Activated CD4-positive, alpha-beta T cell treated with anti-CD3 and anti-CD28 coated beads, Interleukin-2, amount 10 ng/mL, durations not matched to agents 24 days and 14 days (primary cell): ENCODE measurements at places on chromosomes 2 and 18. TPM values are rescaled to one million over a fixed set of nuclear protein-coding genes. Genes with fewer than 3 reads are reported as not detected.

DNA sequence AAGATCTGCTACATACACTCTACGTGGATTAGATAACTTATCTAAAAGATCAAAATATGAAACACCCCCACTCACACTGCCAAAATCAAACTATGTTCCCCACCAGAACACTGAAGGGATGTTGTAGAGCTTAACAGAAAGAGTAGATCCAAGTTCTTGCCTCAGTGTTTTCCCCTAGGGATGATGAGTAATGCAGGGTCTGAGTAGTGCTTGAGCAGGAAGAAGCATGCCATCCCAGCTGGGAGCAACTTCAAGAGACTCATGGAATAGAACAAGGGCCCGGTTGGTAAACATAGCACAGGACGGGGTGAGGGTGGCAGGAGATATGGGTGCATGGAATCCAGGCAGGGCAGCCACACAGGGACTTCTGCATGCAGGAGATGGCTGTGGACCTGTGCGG is 74.3 kb downstream of the SNTG2 start:
- H3K27ac ChIP-seq, result no peak overlapping the region
- H3K4me1 ChIP-seq, result no peaks in the 10 kb centered on the region
- DNase-seq, result no peak

- no peak for DNase-seq
- H3K36me3 ChIP-seq, result no peaks in the 10 kb centered on the region
- H3K27ac ChIP-seq, result no peak overlapping the region
- no peak overlapping the region for H3K4me3 ChIP-seq
- no peaks in the 10 kb centered on the region for H3K4me1 ChIP-seq
These were observed 1806.1 kb upstream of the PIK3C3 start for GRCh38 chr18:40148960-40149359.

DNA sequence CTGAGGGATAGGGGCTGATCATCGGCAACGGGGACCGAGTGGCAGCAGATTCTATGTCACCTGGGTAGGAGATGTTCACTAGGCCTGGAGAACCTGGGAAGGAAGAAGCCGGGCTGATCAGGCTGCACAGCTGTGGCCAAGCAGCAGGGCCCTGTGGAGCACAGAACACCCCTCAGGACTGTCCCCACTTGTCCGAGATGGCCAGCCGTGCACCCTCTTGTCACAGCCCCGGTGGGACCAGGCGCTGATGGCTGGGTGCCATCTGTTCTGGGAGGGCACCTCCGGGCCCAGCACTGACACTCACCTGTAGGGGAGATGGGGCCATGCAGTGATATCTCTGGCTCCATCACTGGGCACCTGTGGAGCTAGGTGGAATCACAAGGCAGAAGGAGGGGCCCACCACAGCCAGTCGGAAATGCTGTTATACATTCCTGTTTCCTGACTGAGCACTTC is 217.9 kb upstream of the RAB6C start:
- H3K27me3 ChIP-seq, result no peaks in the 10 kb centered on the region
- no peaks in the 10 kb centered on the region for H3K4me1 ChIP-seq
- no peaks in the 10 kb centered on the region for H3K36me3 ChIP-seq

DNA sequence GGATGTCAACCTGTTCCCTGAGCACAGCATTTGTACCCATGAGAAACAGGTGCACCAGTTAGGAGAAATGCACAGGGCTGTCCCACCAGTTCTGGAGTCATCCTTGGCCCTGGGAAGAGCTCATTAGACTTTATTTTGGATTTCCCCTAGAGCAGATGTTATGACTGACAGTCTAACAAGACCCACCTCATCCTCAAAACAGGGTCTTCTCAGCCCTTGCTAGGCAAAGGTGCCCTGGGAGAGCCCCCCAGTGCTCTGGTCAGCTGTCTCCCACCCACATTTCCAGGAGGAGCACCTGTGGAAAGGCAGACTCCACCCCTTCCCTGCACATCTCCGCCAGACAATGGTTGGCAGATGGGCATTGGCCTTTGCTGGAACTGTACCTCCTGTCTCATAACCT is 5.7 kb upstream of the SP100 start:
- H3K4me1 ChIP-seq, result peaks cover 56% of the 10 kb centered on the region
- no peak overlapping the region for H3K4me3 ChIP-seq
- no peak overlapping the region for H3K27ac ChIP-seq
- peaks cover 26% of the 10 kb centered on the region for H3K36me3 ChIP-seq

GRCh38 chr2:110994250-110994961 is 126.3 kb upstream of the BCL2L11 start:
- H3K27ac ChIP-seq, result no peak overlapping the region
- H3K4me3 ChIP-seq, result no peak overlapping the region
- no peaks in the 10 kb centered on the region for H3K36me3 ChIP-seq
- peaks cover 57% of the 10 kb centered on the region for H3K27me3 ChIP-seq
- H3K4me1 ChIP-seq, result peaks cover 2% of the 10 kb centered on the region

GRCh38 chr18:73220663-73221062 is 352.9 kb upstream of the NETO1 start:
- no peaks in the 10 kb centered on the region for H3K27me3 ChIP-seq
- H3K4me3 ChIP-seq, result no peak overlapping the region
- H3K4me1 ChIP-seq, result no peaks in the 10 kb centered on the region
- DNase-seq, result no peak
- H3K27ac ChIP-seq, result no peak overlapping the region

DNA sequence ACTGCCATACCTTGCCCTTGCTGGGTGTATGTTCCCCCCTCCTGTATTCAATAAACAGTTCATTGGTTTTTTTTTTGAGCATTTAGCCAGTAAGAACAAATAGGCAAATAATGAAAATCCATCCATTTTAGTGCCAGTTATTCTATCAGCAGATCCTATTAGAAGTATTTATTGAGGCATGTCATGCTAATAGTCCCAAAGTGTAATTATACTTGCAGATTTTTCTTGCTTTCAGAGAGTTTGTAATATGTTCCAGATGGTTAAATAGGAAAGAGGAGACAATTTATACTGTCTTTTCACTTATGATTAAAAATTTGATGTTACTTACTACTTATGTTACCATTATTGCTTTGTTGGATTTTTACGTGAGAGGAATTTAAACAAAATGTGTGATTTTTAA is 127.6 kb downstream of the NCOA1 start:
- H3K4me1 ChIP-seq, result peaks cover 5% of the 10 kb centered on the region
- H3K27me3 ChIP-seq, result no peaks in the 10 kb centered on the region

- peaks cover 17% of the 10 kb centered on the region for H3K27me3 ChIP-seq
- DNase-seq, result no peak
- no peaks in the 10 kb centered on the region for H3K36me3 ChIP-seq
- no peaks in the 10 kb centered on the region for H3K4me1 ChIP-seq
- H3K27ac ChIP-seq, result no peak overlapping the region
- no peak overlapping the region for H3K4me3 ChIP-seq
These were observed 144.5 kb downstream of the INSIG2 start for GRCh38 chr2:118232796-118233195.

DNA sequence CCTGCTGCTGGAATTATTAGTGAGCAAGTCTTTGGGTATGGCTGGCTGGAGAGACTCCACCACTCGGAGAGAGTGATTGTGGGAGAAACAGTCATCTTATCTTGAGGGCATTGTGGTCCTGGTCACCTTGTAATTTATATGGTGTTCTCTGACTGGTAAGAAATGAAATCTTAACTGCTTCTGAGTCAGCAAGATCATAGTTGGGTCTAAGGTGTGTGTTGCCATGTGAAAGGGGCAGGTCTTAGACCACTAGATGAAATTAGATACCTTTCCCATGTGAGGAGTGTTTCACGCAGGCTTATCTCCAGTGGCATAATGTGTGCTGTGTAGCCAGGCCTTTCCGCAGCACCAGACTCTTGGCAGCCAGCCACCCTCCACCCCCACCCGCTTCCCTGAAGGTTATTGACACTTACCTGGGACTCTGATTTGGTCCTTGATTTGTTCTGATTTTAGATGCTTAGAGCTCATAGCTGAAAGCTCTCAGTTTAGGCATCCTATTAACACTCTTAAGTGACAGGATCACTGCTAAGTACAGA is 7.7 kb downstream of the MAPRE3 start:
- peaks cover 32% of the 10 kb centered on the region for H3K27me3 ChIP-seq
- no peaks in the 10 kb centered on the region for H3K4me1 ChIP-seq
- H3K27ac ChIP-seq, result no peak overlapping the region
- no peak for DNase-seq
- no peak overlapping the region for H3K4me3 ChIP-seq

DNA sequence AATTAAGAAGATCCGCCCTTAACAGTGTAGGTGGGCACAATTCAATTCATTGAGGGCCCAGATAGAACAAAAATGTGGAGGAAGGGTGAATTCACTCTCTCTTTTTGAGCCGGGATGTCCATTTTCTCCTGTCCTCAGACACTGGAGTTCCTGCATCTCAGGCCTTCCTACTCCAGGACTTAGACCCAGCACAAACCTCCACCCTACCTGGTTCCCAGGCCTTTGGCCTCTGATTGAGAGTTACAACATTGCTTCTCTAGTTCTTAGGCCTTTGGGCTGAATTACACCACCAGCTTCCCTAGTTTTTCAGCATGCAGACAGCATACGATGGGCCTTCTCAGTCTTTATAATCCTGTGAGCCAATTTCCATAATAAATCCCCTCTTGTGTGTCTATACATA is 87.8 kb upstream of the TMEM17 start:
- H3K27ac ChIP-seq, result no peak overlapping the region
- H3K4me3 ChIP-seq, result no peak overlapping the region
- no peak for DNase-seq
- H3K27me3 ChIP-seq, result no peaks in the 10 kb centered on the region

- no peak overlapping the region for H3K27ac ChIP-seq
- H3K27me3 ChIP-seq, result no peaks in the 10 kb centered on the region
- peaks cover 17% of the 10 kb centered on the region for H3K4me1 ChIP-seq
- peaks cover 5% of the 10 kb centered on the region for H3K36me3 ChIP-seq
These were observed 1.4 kb downstream of the HTR2B start for GRCh38 chr2:231123362-231123898.

DNA sequence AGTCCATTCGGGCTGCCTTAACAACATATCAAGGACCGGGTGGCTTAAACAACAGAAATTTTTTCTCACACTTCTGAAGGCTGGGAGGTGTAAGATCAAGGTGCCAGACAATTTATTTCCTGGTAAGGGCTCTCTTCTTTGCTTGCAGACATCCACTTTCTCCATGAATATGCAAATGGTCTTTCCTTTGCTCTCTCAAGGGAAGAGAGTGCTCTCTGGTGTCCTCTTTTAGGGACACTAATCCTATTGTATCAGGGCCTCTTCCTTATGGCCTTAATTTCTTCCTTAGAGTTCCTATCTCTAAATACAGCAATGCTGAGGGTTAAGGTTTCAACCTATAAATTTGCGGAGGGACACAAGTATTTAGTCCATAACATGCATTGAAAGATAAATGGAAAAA is 770.8 kb downstream of the DSC3 start:
- H3K27me3 ChIP-seq, result no peaks in the 10 kb centered on the region
- H3K4me3 ChIP-seq, result no peak overlapping the region
- no peak for DNase-seq
- H3K4me1 ChIP-seq, result no peaks in the 10 kb centered on the region
- no peaks in the 10 kb centered on the region for H3K36me3 ChIP-seq

DNA sequence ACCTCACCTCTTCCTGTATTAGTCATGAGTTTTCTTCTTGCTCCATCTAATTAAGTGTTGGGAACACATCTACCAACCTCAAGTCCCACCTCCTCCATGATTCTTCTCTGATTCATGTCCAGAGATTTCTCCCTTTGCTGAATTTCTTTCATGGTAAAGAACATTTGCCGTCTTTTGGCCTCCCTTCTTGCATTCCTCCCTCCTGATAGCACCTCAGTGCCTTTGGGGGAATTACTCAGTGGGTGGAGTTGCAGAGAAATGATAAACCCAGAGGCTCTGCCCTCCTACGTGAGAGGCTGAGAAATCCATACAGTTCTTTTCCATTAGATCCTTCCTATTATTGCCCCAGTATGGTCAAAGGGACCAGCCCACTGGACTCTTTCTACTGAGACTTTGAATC is 651.9 kb downstream of the SLC4A3 start:
- no peaks in the 10 kb centered on the region for H3K27me3 ChIP-seq
- no peak overlapping the region for H3K27ac ChIP-seq
- DNase-seq, result no peak

- no peaks in the 10 kb centered on the region for H3K4me1 ChIP-seq
- no peak overlapping the region for H3K27ac ChIP-seq
- no peak overlapping the region for H3K4me3 ChIP-seq
- no peaks in the 10 kb centered on the region for H3K36me3 ChIP-seq
- no peaks in the 10 kb centered on the region for H3K27me3 ChIP-seq
These were observed 328.7 kb downstream of the CYRIA start for GRCh38 chr2:16336916-16337315.

DNA sequence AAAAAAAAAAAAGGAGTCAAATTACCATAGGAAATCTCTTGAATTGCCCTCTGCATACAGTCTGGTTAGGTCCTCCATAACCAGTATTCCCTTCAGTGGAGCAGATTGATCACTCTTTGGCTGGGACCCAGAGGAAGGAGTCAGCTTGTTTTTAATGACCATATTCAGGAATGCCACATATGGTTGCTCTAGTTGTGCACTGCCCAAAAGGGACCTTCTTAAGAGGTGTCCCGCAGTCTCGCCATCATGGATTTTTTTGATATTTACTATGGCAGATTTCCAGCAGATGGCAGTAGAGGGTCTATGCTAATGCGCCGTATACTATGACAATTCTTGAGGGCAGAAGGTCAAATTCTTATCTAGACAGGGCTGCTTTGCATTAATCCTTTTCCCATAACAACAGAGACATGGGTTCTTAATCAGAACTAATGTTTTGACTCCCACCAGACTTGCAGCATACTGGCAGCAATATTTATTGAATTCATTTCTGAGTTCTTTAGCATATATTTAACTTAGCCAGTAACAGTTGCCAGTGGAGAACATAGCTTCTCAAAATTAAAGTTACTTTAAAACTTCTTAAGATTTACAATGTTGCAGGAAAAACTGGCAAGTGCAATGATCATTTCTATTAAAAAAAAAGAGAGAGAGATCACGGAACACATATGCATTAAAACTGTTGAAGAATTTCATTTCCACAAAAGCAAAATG is 31.8 kb upstream of the INPP4A start:
- H3K27me3 ChIP-seq, result peaks cover 10% of the 10 kb centered on the region
- H3K4me3 ChIP-seq, result no peak overlapping the region
- DNase-seq, result peak; percentile 92
- no peak overlapping the region for H3K27ac ChIP-seq
- H3K36me3 ChIP-seq, result no peaks in the 10 kb centered on the region

KLF11 gene
- total RNA-seq, result 7.2 and 8.4 TPM in 2 replicates

TSPYL6 gene
- not detected in 2 replicates for total RNA-seq

FNDC4 gene
- not detected in 2 replicates for total RNA-seq

TRAF3IP1 gene
- total RNA-seq, result 11.0 and 12.7 TPM in 2 replicates

DOCK10 gene
- total RNA-seq, result 137 and 138 TPM in 2 replicates

NYAP2 gene
- total RNA-seq, result not detected in 2 replicates

DSG1 gene
- not detected in 2 replicates for total RNA-seq

CDCA7 gene
- 116 and 118 TPM in 2 replicates for total RNA-seq

ITGA4 gene
- 106 and 109 TPM in 2 replicates for total RNA-seq

ERCC3 gene
- total RNA-seq, result 58.1 and 60.2 TPM in 2 replicates

STEAP3 gene
- 0.16 and 0.19 TPM in 2 replicates for total RNA-seq

UPP2 gene
- total RNA-seq, result not detected in 2 replicates
